ENCODE measurements at places on chromosomes 2 and 18.

- DNase-seq, result no peak
Measured at GRCh38 chr2:147173798-147174197, 671.0 kb upstream of the ACVR2A start.

DNA sequence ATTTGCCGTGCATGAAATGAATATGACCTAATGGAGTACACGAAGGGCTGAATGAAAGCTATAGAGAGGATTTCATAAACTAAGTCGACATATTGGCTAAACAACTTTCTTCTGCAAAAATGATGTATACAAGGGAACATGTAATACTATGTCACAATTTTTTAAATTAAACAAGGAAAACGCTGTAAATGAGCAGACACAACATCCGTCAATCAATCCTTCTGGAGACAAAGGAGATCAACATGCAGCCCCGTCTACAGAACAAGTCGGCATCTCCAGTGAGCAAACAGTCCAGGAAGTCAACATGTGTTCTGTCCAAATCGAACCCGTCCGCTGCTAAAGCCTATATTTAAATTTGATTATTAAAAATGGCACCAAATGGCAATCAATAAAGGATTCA lies 180.8 kb downstream of the TCF4 start:
- DNase-seq, result no peak

DNA sequence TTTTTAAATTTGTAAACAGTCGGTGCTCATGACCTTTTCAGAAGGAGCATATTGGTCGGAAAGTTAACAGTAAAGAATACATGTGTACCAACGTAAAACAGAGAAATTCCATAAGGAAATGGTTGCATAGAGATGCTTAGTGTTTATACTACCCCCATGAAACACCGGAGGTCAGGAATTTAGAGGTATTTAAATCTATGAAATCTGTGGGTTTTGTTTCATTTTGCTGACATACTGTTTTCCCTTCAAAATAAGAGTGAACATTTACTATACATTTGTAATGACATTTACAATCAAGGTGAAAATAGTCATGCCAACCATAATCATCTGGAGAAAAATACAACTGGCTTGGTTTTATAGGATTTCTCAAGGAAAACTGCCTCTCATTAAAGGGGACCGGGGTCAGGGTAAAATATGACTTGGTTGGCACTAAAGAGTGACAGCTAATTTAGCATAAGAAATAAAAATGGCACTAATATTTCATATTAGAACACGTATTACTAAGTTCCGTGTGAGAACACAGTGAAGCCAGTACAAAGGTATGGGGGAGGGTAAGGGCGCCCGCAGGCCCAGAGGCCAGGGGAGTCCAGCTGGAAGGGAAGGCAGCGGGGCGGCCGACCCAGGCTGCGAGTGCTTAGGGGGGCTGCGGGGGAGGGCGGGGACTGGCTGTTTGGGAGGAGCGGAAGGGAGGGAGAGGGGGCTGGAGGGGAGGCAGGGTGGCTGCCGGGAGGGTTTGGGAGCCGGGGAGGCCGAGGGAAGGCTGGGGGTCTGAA lies 1.1 kb upstream of the RNU4ATAC start:
- DNase-seq, result no peak

DNA sequence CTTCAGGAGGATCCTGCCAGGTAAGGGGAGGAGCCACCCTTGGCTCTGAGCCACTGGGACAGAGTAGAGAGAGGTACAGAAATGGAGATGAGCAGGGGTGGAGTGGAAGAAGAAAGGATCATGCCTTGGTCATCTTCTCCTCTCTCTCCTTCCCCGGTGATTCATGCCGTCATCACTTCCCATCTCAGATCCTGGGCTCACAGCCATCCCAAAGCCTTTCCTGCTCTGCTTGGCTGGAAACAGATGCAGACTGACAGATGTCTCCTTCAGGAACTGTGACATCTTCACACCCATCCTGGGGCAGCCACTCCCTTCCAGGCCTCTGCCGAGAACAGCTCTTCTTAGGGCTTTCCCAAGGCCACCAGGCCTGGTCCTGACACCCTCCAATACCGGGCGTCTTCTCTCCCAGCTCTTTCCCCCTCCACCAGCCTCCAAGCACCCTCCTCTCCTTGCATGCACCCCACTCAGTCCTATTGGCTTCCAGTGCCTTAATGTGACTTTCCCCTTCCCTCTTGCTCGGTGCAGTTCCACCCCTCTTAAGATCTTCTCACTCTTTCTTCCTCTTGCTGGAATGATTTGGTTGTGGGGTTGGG lies 58.3 kb upstream of the TNP1 start:
- no peak for DNase-seq

- no peak for DNase-seq
Measured at GRCh38 chr2:169839954-169840746, 12.9 kb downstream of the UBR3 start.

GRCh38 chr2:68045342-68045741 lies 17.5 kb downstream of the C1D start:
- no peak for DNase-seq

- DNase-seq, result no peak
Measured at GRCh38 chr2:71531522-71532047, 78.2 kb downstream of the DYSF start.

GRCh38 chr2:209307161-209308001 lies 116.5 kb upstream of the MAP2 start:
- DNase-seq, result no peak

GRCh38 chr2:200617156-200618053 lies 31.6 kb downstream of the AOX1 start:
- DNase-seq, result no peak

DNA sequence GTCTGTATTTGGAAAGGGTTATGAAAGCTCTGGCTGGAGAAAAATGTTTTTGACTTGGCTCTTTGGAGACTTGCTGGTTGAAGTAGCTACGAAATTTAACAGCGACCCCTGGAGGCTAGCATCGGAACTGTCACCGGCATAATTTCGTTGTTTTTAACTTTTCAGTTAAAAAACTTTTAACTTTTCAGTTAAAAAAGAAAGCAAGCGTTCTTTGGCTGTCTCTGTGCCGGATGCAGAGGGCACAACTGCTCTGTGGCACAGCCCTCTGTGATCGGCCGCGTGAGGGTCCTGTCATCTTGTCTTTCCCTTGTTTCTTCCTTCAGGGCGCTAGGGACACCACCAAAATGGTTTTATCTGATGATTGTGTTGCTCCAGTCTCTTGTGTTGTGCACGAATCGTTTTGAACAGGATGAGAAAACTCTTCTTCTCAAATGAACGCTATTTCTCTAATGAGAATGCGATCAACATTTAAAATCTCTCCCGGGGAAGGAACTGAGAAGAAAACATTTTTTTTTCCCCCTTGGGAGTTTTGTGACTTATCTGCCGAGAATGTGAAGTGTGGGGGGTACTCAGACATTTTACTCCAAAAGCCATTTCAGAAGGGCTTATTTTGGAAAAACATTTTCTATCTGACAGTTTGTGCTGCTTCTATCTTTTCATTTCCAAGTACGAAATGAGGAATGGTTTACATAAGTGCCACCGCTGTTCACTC lies 57.1 kb downstream of the ADCYAP1 start:
- DNase-seq, result peak; percentile 1

- DNase-seq, result peak; percentile 10
Measured at GRCh38 chr2:88016960-88017779, 823 bp upstream of the RNU2-63P start.

GRCh38 chr2:8797682-8798081 lies 39.7 kb downstream of the KIDINS220 start:
- no peak for DNase-seq

DNA sequence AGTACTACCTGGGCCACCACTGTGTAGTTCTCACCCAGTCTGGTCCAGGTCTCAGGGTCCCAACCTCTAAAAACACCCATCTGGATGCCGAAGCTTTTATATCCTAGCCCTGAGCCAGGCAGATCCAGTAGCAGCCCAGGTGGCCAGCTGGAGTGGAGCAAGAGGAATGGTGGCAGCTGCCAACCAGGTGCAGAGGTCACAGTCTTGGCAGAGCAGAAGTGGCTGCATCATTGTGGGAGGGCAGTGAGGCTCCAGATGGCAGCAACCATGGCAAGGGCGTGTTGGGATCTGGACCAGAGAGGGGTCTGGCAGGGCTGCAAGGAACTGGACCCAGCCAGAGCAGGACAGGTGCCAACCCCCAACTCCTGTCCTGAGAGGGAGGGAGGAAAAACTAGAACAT lies 72.2 kb upstream of the AGAP1 start:
- DNase-seq, result no peak

- no peak for DNase-seq
Measured at GRCh38 chr2:46334389-46335271, 37.4 kb downstream of the EPAS1 start.

- DNase-seq, result no peak
Measured at GRCh38 chr2:8322634-8323033, 359.2 kb upstream of the ID2 start.

DNA sequence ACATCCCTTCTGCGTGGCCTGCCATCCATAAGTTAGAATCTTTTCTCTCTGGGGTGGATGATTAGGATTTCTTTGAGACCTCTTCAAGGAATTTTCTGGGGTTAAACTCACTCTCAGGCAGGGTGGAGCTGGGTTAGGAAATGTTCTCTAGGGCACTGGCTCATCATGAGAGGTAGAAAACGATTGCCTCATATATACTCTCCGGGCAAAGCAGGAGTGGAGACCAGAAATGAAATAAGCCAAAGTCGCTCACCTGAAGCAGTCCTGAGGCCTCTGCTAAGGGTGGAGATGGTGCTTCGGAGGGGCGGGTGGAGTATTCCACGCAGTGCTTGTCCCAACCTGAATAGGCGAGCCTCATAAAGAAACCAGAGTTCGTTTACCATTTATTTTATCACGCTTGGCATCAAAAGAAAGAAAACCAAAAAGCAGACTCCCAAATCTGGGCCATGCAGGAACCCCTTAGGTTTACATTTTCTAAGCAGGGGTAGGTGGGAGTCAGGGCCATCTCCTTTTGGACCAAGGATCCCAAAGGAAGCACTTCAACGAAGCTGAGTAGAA lies 249.3 kb upstream of the MEIS1 start:
- DNase-seq, result no peak

DNA sequence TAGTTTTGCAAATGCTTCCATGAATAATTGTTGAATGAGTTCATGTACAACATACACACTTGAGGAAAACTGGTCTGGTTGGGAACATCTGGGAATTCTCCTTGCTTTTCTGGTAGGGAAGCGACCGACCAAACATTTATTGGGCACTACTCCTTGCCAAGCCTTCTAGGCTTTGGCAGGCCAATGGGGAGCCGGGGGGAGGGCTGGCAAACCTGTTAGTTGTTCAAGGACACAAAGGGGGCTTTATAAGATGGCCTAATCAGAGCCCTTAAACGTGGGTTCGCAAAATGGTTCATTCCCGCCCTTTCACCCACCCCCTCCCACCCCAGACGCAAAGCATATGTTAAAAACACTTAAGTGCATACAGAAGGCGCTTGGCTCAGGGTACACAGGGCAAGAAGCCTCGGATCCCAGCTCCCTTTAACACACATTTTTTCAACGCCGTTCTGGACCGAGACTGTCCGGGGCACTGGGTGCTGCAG lies 844 bp upstream of the VSNL1 start:
- no peak for DNase-seq

DNA sequence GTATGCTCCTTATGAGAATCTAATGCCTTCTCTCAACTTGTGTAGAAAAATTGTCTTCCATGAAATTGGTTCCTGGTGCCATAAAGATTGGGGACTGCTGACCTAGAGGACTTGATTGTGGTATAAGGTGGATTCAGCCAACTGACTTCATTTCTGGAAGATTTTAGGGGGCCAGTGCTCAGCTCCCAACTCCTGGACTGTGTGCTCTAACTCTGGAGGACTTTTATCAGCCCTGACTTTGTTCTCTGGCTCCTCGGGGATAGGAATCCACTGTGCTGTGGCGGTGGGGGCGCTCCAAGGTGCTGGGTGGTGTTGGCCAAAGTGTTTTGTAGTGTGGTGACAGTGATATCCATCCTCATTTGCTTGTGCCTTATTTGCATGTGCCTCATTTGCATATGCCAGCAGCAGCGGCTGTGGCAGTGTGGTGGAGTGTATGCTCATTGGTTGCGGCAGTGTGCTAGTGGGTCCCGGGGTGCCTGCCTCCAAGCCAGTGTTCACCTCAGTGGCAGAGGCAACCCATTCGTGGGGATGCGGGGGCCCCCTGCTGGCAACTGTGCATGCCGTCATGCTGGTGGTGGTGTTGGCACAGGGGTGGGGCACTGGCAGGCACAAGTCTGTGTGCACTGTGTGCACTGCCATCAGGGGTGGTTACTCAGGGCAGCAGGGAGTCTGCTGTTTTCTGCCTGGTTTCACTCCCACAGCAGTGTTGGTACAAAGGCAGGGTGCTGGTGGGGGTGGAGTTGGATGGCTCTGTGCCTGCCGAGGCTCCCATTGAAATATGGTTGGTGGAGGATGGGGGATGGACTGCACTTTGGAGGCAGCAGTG lies 19.6 kb downstream of the EHBP1 start:
- DNase-seq, result no peak

DNA sequence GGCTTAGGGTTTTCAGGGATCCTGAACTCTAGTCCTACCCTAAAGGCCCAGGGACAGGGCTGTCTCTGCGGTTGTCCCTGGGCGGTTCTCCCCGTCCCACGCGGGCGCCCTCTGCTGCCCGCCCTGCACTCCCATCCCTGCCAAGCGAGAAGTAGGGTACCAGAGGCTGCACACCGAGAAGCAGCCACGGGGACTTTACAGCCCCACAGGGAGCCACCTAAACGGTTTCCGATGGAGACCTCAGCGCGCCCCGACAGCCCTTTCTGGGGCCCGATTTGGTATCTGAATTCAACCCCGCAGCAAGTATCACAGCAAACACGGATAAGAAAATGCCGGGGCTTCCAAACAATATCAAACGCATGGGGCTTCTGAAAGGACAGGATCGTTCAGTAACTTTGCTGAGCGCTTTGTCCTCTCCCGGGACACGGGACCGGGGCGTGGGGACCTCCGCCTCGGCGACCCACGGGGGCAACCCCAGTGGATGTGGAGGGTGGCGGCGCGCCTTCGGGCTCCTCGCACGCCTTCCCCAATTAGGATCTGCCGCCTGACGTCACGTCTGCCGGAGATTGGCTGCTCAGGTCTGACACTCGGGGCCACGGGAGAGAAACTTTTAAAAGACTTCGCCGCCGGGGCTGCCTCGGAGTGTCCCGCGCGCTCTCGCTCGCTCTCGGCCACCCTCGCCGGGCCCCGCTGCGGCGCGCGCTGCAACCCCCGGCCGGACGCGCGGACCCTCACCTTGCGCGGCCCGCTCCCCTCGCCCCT lies at the start of gene LTBP1:
Gene LTBP1, plus strand, starts transcription at position 640 of the 762 bp plus-strand sequence. CDS start 372 bp downstream, outside the sequence.
- no peak for DNase-seq

DNA sequence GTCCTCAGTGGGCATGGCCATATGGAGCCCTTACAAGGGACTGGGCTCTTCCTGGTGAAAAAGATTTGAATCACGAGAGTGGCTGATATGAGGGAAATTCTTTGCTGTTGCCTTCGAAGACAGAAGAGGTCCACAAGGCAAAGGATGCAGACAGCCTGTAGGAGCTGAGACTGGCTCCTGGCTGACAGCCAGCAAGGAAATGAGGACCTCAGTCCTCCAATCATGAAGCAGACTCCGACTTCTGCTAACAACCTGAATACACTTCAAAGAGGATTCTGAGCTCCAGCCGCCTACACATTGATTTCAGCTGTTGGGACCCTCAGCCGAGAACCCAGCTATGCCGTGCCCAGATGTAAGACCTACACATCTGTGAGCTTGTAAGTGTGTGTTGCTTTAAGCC lies 3.0 kb upstream of the ST8SIA5 start:
- DNase-seq, result no peak

Data from stimulated activated CD8-positive, alpha-beta memory T cell treated with anti-CD3 and anti-CD28 coated beads, Interleukin-4, amount 100 ng/mL, for 4 hours (primary cell).